ENCODE measurements at places on chromosomes 7 and 10.

- DNase-seq = no peak
Measured at GRCh38 chr10:131652438-131653139, 248.2 kb upstream of the PPP2R2D start.

- DNase-seq = no peak
Measured at GRCh38 chr7:7654964-7655715, 14.6 kb downstream of the UMAD1 start.

DNA sequence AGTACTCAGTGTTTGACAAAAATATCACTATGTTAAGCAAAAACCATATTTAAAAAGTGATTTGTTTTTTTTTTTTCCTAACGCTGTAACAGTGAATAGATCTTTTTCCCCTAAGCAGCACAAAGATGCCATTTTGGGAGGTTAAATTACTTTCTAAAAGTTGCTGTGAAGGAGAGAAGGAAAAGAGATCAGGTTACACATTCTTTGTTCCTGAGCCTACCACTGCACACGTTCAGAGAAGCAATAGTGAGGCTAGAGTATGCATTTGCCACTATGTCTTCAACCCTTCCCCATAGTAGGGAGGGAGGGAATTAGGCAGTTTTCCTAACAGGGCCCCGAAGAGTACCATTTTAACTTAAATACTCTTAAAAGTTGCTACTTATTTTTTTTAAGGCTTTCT, 38.9 kb downstream of the BMPR1A start:
- DNase-seq = peak; percentile 86

DNA sequence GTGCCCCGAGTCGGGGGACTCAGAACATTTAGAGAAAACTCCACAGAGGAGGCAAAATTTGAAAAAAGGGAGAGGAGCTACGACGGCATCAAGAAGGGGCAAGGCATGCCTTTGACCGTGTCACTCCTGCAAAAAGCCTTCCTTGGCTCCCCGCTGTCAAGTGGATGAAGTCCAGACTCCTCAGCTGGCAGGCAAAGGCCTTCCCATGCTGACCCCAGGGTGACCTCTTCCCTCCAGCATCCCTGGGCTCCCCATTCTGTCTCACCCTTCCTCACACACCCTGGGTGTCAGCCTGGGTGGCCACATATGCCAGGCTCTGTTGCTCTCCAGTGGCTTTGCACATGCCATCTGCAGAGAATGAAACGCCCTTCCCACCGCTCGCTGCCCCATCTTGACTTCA, 88.4 kb upstream of the ZMIZ1 start:
- no peak for DNase-seq

DNA sequence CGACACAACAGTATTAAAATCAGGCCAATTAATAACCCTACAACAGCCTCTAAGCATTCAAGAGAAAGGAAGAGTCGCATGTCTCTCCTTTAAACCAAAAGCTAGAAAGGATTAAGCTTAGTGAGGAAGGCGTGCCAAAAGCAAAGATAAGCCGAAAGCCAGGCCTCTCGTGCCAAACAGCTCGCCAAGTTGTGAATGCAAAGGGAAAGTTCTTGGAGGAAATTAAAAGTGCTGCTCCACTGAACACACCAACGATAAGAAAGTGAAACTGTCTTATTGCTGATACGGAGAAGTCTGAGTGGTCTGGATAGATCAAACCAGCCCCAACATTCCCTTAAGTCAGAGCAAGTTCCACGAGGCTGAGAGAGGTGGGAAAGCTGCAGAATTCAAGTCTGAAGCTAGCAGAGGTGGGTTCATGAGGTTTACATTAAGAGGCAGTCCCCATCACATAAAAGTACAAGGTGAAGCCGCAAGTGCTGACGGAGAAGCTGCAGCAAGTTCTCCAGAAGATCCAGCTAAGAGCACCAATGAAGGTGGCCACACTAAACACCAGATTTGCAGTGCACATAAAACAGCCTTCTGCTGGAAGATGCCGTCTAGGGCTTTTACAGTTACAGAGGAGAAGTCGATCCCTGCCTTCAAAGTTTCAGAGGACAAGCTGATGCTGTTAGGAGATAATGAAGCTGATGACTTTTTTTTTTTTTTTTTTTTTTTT, 194.8 kb downstream of the MAD1L1 start:
- DNase-seq = no peak

DNA sequence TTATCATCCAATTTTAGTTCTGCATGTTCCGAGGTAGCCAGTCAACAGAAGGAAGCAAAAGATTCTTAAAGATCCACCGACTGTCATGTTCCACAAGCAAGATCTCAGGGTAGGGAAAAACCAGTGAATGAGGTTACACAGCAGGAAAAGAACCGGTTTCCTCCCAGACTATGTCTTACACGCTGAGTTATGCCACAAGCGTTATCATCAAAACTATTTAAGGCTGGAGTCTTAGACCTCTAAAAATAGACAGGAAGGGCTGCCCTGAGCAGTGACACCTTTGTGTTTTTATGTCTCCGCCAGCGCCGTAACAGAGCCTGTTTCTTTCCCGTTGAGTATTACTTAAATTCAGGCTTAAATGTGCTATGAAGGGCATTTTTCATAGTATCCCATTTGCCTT, 48.3 kb downstream of the PROSER2 start:
- DNase-seq = no peak

DNA sequence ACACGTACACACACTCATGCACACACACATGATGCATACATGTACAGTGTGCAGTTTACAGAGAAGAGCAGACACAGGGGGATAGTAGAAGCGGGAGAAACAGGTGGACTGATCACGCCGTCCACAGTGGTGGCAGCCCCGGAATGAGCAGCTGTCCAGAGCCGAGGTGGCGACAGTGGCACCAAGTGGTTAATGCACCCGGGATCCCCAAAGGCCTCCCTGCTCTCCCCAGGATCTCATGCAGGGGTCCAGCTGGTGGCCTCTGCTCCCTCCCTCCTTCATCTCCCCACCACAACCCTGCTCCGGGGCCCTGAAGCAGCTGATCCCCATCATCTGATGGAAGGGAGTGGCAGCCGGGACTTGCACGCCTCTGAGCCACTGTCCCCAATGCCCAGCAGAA, 29.7 kb downstream of the TMEM130 start:
- no peak for DNase-seq

DNA sequence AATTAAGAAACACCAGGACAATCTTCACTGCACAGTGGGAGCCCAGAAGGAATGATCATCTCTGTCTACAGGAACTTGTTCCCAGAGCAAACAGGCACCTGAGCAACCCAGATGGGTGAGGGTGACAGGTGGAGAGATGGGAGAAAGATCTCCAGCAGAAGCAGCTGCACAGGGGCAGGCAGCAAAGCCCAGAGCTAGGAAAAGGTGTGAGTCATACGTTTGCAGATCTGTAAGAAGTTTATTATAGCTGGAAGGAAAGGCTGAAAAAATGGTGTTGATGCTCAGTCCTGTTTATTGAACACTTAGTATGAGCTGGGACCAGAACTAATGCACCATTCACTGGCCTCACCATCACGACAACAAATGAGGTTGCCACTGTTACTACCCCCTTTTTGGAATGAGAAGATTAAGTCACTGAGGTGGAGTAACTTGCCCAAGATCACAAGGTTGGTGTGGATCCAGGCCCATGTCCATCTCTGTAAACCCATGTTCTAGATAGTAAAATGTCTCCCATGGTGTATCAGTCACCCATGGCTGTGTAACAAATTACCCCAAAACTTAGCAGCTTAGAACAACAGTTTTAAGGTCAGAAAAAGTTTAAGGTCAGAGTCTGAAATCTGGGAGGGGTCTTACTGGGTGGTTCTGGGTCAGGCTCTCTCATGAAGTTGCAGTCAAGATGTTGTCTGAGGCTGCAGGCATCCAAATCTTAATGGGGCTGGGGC, 506.9 kb downstream of the RPS24 start:
- DNase-seq = peak; percentile 26

- no peak for DNase-seq
Measured at GRCh38 chr10:66350622-66351399, 575.0 kb upstream of the LRRTM3 start.

- DNase-seq = no peak
Measured at GRCh38 chr10:71219918-71220688, 7.7 kb downstream of the UNC5B start.

DNA sequence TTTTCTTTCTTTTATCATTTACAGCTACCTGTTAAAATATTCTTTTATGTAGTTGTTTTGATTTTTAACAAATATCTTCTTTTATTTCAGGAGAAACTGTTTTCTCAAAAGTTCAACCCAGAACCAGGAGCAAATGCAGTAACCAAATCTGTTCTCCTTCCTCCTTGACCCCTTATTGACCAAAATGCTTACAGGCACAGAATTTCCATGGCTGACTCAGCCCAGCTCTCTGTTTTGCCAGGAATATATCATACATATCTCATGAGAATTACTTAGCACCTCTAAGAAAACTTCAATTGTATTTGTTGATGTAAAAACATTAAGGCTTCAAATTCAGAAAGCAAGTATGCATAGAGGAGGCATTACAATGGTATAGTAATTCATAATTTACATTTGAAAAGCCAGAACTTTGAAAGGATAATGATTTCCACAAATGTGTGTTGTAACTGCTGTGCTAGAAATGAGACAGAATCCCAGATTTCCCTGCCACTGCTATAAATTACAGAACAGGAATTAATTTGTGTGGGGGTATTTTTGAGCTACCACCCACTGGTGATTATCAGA, 2.2 kb downstream of the GSAP start:
- DNase-seq = peak; percentile 39

DNA sequence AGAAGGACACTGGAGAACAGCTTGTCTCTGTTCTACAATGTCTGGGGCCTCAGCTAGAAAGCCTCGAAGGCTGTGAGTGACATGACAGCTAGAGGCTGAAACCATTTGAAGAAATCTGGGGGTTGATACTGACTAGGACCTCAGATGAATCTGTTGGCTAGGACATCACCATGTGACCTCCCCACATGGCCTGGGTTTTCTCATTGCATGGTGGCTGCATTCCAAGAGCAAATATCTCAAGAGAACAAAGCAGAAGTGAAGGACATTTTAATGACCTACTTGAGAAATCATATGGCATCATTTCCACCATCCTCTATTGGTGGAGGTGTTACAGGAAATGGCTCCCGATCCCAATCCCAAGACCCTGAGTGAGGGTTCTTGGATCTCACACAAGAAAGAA, 450.6 kb upstream of the AUTS2 start:
- no peak for DNase-seq

DNA sequence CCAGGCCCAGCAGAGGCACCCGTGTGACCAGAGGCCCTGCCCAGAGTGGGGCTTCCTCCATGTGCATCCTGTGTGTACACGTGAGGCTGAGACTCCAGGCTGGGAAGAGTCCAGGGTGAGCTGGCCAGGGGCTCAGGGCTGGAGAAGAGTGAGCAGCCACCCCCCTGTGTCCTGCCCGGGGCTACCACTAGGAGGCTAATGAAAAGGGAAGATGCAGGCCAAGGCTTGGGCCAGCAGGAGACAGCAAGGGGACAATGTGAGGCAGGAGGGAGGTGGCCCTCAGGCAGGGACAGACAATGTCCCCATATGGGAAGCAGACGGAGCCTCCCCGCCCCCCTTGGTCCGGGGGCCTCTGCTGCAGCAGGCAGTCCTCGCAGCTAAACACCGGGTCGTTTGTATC, 102.0 kb downstream of the HIF1AN start:
- DNase-seq = peak; percentile 40

DNA sequence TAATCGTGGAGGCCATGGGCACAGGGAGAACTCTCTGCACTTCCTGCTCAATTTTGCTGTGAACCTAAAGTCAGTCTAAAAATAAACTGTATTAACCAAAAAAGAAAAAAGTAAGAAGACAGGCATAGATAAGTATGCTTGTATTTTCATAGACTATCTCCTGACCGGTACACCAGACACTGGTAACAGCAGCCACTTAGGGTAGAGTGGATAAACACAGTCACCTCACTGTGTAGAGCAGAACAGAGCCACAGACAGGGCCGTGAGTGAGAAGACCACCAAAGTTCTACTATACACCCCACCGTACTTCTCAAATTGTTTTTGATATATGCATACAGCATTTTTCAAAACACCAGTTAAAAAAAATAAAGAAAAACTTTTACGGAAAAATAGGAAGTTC, 25.0 kb downstream of the NUDCD3 start:
- no peak for DNase-seq

- DNase-seq = peak; percentile 79
Measured at GRCh38 chr7:108146070-108146842, 16.1 kb upstream of the LAMB4 start.

DNA sequence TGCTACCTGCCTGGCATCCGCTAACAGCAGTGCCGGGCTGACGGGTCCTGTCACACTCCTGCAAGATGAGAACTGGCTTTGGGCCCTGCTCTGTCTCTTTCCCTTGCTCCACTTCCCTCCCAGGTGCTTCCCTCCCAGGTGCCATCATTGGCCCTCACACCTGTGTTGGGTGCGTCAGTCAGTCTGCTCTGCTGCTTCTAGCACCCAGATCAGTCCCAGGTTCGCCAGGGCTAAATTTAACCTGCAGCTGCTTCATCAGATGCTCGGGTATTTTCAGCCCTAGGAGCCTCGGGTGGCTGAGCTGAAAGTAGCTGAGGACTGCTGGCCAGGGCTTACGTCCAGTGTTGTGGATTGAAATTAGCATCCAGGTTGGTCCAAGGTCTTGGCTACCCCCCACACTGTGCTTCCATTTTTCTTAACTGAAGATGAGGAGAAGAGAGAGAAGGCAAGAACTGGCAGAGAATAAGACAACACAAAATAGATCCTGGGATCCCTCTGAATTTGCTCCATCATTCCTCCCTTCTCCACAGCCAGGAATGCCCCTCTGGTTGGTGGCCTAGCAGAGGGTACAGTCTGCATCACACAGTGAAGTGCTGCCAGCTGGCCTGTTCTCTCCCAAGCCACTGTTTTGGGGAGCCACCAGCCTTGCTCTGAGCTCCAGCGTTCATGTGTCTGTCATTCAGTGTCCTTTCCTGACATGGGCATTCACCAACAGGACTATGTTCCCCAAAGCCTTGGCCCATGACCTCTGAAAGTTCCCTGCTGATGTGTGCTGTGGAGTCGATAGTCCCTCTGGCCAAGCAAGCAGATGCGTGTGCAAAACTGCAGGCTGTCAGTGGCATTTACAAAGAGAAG, 65.9 kb upstream of the SYPL1 start:
- DNase-seq = no peak

DNA sequence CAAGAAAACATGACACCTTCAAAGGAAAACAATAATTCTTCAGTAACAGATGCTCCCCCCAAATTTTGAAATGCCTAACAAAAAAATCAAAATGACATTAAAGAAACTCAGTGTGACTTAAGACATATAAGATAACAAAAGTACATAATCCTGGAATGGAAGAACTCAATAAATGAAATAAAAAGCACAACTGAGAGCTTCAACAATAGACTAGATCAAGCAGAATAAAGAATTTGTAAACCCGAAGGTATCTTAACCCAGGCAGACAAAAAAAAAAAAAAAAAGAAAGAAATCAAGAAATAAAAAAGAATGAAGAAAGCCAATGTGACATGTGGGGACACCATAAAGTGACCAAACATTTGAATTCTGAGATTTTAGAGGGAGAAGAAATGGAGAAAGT, 27.7 kb upstream of the LRRD1 start:
- DNase-seq = no peak

DNA sequence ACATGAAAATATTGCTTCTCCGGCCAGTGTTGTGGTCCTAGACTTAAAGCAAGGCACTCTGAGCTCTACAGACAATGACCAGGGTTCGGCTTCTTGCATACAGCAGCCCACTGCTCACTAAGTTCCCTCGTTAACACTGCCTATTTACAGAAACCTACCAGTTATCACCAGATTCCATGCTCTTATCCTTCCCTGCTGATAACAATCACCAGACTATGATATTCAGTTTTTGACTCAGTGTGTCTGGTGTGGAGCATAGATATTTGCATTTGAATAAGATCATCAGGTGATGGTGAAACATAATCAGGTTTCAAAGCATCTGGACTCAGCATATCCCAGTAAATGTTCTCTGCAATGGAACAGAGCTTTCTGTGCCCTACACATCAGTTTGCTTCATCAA, 182.3 kb downstream of the SNX13 start:
- DNase-seq = no peak
